ENCODE measurements at places on chromosomes 7 and 10.

DNA sequence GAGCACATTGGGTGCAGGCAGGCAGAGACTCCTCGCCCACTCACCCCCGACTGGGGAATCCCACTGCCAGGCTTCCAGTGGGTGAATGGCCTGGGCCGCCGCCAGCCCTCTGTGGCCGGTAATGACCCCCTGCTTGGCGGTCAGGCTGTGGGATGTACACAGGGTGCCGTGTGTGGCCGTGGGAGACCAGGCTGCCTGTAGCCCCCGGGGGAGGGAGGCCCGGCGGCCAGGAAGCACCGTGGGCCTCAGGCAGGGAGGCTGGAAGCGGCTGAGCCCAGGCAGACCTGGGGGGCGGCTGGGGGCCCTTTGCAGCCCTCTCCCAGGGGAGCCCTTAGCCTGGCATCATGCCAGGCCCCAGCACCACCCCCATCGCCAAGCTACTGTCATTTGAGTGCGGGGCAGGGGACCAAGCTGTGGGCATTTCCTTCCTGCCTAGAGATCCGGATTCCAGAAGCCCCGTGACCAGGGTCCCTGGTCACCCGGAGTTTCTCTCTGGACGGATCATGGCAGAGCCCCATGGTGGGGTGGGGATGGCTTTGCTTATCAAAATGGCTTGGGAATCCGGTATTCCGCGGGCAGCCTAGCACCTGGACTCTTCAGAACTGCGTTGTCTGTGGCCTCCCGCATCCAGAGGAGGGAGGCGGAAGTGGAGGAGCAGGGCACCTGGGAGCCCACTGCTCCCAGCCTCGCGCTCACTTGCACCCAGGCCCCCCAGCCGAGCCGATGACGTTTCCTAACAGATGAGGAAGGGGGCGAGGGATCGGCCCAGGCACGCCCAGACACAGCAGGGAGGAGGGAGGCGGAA is 1.1 kb downstream of the TTYH3 start:
- DNase-seq: peak; percentile 80

GRCh38 chr7:26308551-26308950 is 16.9 kb downstream of the SNX10 start:
- DNase-seq: no peak

DNA sequence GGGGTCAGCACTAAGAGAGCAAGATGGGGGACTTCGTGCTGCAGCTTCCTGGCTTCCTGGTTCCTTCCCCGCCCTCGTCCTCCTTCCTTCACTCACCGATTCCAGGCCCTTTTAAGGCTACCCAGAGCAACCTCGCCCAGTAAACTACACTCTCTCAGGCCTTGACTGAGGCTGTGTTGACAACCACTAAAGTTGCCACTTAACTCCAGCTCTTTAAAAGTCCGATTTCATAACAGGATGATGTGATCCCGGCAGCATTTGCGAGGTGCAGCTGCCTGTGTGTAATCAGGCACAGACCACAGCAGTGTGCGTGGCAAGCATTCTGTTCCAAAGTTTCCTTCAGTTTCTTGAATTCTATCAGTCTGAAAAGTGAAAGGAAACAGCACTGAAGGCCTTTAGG is 110.6 kb downstream of the RAB11FIP2 start:
- no peak for DNase-seq

DNA sequence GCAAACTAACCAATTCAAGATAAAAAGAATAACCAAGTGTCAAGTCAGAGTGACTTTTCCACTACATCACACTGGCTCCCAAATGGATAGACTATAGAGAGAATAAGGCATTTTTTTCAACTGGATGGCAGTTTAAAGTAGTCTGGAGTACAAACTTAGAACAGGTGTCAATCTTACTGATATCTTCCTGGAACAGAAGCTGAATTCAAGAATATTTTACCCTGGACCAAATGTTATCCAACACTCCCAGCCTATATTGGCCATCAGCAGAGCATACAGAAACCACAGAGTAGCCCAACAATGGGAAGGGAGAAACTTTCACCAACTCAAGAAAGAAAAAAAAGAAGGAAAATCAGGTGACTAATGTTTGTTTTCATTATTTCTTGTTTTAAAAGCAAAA is 11.5 kb downstream of the IDE start:
- DNase-seq: no peak

GRCh38 chr10:125817337-125817946 is 5.6 kb downstream of the UROS start:
- DNase-seq: no peak

- no peak for DNase-seq
Measured at GRCh38 chr7:104352736-104353135, 24.3 kb downstream of the LHFPL3 start.

GRCh38 chr7:78835897-78836296 is 617.6 kb downstream of the MAGI2 start:
- DNase-seq: no peak

DNA sequence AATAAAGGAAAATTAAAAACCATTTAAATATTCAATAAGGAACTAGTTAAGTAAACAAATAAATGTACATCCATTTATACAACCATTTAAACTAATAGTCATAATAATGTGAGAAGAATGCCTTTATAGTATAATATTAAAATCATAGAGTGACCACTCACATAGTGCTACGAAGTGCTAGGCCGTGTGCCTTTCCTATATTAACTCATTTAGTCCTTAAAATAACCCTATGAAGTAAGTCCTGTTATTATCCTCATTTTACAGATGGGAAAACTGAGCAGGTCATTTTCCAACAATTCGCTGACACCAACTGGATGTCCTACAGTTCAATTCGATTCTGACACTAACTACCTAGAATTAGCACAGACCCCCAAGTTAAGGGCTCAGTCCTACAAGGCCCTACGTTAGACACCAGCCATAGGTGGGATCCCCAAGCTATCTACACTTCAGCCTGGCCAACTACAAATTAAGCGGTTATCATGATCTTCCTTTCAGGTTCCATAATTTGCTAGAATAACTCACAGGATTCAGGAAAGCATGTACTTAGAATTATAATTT is 4.1 kb downstream of the STRIP2 start:
- DNase-seq: no peak

DNA sequence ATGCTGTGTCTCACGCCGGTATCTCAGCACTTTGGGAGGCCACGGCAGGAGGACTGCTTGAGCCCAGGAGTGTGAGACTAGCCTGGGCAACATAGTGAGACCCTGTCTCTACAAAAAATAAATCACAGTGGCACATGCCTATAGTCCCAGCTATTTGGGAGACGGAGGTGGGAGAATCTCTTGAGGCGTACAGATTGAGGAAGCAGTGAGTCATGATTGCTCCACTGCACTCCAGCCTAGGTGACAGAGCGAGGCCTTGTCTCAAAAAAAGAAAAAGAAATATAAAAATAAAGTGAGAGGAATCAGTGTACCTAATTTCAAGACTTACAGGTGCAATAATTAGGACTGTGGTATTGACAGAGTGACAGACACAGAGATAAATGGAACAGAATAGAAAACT is 23.9 kb downstream of the SLC25A40 start:
- DNase-seq: no peak
